ENCODE measurements at places on chromosomes 13 and 19. TPM values are rescaled to one million over a fixed set of nuclear protein-coding genes. Genes with fewer than 3 reads are reported as not detected.

DNA sequence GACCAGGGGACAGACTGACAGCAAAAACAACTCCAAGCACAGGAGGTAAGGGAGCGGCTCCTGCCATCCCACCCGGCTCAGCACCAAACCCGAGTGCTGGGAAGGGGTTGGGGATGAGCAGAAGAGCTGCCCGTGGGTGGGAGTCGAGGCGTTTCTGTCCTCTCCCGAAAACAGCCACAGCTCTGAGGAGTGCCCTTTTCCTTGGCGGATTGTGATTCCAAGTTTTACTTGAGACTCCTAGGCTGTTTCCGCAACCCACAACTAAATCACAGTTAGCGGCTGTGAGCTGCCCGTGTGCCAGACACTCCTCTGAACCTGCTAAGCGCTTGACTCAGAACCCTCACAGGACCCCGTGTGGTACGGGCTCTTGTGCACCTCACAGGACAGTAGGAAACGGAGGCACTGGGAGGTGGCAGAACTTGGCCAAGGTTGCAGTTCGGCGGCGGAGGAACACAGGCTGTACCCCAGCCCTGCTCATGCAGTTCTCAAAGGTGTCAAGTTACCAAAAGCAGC lies 21.4 kb downstream of the CFAP97D2 start:
- no peak for DNase-seq

DNA sequence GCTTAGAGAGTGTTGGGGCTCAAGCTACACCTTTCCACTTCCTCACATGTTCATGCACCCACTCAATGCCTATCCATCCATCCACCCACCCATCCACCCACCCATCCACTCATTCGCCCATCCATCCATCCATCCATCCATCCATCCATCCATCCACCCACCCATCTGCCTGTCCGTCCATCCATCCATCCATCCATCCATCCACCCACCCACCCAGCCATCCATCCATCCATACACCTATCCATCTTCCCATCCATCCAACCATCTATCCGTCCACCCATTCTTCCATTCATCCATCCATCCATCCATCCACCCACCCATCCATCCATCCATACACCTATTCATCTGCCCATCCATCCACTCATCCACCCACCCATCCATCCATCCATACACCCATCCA lies 13.1 kb upstream of the HOMER3 start:
- no peak for DNase-seq

DNA sequence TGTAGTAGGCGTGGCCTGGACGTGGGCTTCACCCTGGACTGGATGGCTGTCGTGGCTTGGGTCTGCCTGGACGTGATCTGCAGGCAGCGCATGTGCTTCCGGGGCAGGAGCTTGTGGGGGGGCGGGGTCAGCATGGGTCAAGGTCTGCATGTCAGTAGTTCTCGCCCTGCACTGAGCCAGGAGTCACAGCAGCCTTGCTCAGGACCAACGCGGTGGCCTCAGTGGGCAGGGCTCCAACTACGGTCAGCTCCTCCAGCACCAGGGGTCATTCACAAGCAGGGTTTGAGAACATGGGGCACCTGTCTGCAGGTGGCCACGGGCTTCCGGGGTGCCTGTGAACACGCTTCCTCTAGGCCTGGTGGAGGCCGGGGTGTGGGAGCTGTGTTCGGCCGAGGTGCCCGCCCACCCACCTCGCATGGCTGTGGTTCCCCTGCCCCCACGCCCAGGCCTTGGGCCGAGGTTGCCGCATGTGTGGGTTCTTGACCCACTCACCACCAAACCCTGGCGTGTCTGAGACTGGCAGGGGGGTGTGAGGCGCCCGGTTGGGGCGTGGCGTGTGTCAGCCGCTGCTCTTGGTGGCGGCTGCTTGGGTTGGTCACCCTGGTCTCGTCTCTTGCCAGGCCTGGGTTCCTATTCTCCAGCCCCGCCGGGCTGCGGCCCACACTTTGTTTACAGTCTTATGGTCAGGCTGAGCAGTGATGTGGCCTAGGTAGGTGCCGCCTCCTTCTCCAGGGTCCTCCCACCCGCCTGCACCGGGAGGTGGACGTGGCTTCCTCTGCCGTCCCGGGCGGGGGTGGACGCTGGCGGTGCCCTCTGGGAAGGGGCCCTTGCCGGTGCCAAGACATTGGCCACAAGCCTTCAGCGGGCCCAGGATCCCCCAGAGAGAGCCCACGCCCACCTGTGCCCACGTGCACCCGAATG lies 4.8 kb upstream of the RPS15 start:
- no peak for DNase-seq

DNA sequence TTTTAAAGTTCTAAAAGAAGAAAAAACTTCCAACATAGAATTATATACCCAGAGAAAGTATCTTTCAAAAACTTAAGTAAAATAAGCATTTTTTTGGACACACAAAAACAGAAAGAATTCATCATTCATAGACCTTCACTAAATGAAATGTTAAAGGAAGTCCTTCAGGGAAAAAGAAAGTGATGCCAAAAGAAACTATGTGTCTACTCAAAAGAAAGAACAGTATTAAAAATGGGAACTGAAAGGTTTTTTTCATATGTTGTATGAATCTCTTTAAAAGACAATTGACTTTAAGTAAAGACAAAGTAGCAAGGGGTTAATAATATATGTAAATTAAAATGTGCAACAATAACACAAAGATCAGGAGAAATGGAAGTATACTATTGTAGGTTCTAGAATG lies 96.5 kb downstream of the DHRS12 start:
- no peak for DNase-seq

- DNase-seq: no peak
These were observed 260.2 kb downstream of the DACH1 start for GRCh38 chr13:71606818-71607217.

DNA sequence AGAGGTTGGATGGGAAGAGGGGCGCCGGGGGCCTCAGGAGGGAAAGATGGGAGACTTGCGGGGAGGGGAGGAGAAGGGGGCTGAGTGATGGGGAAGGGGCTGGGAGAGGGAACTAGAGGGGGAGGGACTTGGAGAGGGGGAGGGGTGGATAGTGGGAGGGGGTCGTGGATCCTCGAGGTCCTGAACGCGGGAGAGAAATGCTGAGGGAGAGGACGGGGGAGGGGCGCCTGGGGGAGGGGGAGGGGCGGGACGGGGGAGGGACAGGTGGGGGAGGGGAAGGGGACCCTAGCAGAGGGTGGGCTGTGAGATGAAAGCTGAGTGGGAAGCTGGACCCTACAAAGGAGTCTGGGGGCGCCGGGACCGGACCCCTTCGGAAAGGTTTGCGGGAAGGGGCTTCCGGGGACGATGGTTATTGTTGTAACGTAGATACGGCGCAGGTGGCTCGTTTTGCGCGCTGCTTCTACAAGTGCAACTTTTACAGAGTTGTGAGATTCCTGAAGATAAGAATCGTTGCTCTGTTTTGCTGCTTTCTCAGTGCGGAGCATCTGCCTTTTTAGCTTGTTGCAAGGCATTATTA lies 418 bp downstream of the ZNF444 start:
- peak; percentile 86 for DNase-seq

DNA sequence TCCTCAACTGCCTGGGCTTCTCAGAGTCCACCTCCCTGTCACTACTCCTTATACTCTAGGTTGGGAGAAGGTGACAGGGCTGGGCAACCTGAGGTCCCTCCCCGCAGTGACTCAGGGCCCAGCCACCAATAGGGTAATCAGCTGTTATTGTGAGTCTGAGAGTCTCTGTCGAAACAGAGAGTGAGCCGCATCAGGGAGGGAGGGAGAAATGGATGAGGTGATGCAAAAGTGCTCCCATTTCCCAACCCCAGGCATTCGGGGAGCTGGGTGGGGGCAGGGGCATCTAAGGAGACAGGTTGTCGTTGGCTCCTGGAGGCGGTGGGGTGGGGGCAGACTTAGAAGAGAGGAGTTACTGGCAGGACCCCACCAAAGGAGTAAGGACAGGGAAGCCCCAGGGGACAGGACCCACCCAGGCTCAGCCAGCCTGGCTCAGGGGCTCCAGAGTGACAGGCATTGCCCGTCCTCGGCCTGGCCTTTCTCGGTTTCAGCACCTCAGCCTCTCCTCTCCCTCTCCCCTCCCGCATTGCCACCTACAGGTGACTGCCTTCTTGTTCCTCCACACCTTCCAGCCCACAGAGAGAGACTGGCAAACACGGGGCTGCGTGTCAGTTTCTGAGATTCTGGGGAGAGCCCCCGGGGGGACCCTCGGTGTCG lies at the start of gene DMKN:
DMKN (minus strand) TSS at position 22 of the 654 bp plus-strand sequence. CDS start 174 bp downstream, outside the sequence.
- DNase-seq: no peak

- DNase-seq: no peak
These were observed 590.3 kb upstream of the MIR17HG start for GRCh38 chr13:90757127-90757680.

DNA sequence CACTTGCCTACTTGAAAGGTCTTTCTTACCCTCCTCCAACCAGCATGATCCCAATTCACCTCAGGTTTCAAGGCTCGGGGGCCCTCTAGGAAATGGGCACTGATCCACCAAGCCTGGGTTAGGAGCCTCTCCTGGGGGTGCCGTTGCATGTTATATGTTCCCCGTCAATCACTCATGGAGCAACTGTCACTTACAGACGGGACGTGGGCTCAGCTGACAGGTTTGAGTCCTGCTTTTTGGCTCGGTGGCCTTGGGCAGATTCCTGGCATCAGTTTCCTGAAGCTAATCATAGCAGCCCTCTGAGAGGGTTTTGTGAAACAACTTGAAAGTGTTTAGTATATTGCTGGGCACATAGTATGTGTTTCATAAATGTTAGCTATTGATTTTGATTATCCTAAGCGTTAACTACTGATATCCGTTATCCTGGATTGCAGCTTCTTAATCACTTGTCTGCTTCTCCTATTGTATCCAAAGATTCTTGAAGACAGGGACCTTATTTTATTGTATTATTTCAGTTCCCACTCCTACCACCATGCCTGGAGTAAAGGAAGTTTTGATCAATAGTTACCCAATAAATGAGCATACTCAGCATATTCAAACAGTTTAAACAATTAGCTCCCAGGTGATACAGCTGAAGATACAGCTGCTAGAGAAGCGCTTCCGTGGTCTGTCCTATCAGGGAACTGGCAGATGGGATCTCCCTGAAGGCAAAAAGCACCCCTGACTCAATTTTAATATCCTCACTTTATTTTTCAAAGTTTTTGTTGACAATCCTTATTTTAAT lies 57.9 kb downstream of the RFC3 start:
- no peak for DNase-seq

DNA sequence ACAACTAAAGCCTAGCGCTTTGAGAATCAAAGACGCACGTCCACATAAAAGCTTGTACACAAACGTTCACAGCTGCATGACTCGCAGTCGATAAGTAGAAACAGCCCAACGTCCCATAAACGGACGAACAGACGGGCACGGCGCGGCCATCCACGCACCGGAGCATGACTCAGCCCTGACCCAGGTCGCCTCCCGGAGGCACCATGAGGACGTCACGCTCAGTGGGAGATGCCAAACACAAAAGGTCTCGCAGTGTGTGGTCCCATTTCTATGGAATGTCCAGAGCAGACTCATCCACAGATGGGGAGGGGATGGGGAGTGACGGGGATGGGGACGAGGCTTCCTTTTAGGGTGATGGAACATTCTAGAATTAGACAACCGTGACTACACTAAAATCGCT lies 9.4 kb downstream of the POLRMT start:
- DNase-seq: no peak

DNA sequence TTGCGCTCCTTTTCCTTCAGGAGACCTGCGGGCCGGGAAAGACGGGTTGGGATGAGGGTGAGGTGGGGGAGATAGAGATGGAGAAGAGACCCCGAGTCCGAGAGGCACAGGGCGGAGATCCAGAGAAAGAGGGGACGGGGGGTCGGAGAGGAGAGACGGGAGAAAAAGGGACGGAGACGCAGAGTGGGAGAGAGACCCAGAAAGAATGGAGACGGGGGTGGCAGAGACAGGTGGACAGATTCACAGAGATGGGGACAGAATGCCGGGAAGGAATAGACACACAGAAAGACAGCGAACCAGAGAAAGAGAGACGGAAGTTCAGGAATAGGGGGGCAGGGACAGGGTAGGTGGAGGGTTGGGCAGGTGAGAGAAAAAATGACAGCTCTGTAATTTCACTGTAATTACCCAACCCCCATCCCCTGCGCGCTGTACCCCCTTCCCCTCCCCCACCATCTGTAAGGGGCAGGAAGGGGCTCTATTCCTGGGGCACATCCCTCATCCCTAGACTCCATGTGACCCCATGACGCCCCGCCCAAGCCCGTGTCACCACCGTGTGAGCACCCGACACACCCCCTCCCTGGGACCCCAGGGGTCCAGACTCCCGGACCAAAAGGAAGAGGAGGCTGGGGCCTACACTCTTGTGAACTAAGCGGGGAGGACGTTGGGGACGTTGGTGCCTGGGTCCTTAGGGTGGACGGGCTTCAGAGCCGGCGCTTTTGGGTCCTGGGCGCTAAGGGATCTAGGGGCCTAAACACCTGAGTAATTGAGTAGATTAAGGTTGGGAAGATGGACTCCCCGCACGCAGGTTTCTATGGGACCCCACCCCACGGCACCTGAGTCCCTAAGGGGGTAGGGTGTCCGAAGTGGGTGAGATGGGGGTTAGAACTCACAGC lies 967 bp downstream of the DBP start:
- peak; percentile 91 for DNase-seq

GRCh38 chr13:38766799-38767198 lies 79.9 kb downstream of the FREM2 start:
- DNase-seq: no peak

- peak; percentile 98 for DNase-seq
These were observed 6.5 kb downstream of the MED29 start for GRCh38 chr19:39397360-39398296.

DNA sequence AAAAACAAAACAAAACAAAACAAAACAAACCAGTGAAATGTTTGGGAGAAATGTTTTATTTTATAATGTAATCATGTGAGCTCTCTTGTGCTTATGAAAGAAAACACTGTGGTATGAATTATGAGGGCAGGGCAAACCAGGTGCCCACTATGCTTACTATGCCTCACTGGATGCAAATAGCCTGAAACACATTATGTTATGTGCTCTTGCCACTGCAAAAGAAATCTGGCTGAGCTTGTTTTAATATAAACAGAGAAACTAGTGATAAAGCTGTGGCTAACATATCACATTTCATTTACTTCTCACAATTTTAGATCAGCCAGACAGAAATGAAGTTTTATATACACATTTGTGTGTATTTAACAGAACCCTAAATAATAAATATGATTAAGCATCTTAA lies 8.7 kb upstream of the NBEA start:
- DNase-seq: no peak

GRCh38 chr13:99087954-99088491 lies 110.2 kb upstream of the DOCK9 start:
- DNase-seq: peak; percentile 77

DNA sequence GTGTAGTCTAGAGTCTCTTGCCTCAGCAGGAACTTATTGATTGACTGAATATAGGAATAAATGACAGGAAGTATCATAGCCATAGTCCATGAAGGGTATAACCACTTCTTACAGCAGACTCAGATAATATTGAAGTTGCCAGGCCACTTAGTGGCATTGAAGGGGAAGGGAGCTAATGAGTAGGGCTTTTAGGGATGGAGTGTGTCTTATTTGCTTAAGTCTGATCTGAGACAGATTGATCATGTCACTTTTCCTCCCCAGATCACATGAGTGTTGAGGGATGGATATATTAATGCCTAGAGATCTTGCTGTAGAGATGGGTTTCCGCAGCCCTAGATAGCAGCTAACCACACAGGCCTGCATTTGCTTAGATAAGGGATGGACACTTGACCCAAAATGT lies 62.2 kb upstream of the NBEA start:
- no peak for DNase-seq

The PLIN4 gene
- total RNA-seq: 4.5 TPM

The BSG gene
- 307 TPM for total RNA-seq

The IGSF23 gene
- not detected for total RNA-seq

The ZSCAN22 gene
- total RNA-seq: 2.7 TPM

The ZNF208 gene
- 6.7 TPM for total RNA-seq
